SK-MEL-5 (cell line): ENCODE measurements at places on chromosomes 3 and 15.

DNA sequence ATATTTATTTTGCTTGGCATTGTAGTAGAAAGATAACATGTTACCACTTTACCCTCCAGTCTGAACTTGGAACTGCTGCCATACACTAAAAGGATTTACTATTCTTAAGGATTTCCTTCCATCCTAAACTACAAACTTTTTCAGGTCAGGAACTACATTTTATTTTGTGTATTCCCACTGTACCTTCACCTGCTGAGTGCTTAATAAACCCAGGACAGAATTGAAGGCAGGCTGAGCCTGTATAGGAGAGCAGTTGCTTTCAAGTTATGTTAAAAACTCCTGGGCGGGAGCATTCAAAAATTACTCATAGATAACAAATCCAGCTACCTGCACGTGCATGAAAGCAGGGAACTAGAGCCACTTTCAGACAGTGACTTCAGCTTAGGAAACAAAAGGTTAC is 58.3 kb downstream of the CACNA1D start:
- no peak for DNase-seq

GRCh38 chr15:95259513-95259912 is 1028.2 kb downstream of the MCTP2 start:
- peak; percentile 71 for DNase-seq

GRCh38 chr15:81910355-81911021 is 135.3 kb downstream of the MEX3B start:
- no peak for DNase-seq

DNA sequence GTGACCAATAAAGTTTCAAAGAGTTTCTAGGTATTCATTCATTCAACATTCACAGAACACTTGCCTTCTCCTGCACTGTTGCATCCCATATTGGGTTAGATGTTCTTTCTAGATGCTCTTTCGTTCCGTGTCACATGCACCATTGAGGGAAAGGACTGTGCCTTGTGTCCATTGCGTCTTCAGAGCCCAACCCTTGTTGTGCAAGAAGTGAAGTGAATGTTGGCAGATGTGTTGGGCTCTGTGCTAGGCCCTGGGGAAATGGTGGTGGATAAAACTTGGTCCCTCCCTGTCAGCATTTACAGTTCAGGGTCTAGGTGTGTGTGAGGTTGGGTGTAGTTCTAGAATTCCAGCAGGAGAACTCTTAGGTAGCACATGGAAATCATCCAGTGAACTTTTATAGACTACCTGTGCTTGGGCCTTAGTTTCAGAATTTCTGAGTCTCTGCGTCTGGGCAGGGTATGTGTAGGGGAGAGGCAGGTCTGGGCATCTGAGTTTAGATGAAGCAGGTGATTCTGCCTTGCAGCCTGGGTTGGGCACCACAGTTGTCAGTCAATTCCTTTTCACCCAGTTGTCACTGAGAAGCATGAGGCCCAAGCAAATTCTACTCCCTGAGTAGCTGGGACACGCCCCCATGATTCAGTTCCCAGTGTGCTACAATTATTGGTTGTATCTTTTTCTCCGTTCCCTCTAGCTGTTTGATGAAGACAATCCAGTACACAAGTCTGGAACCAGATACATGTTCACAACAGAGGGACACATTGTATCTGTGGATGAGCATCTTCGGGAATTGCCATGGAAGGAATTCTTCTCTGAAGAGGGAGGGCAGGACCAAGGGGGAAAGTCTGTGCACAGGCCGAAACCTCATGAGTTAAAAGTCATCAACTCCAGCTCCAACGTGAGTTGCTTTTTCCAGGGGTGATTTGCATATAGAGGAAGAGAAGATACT is 25.4 kb downstream of the EDEM1 start:
- DNase-seq, result no peak

GRCh38 chr15:46127361-46127874 is 492.6 kb downstream of the SQOR start:
- DNase-seq, result no peak

- no peak for DNase-seq
Observed at GRCh38 chr15:38558372-38559059, 6.1 kb downstream of the RASGRP1 start.

DNA sequence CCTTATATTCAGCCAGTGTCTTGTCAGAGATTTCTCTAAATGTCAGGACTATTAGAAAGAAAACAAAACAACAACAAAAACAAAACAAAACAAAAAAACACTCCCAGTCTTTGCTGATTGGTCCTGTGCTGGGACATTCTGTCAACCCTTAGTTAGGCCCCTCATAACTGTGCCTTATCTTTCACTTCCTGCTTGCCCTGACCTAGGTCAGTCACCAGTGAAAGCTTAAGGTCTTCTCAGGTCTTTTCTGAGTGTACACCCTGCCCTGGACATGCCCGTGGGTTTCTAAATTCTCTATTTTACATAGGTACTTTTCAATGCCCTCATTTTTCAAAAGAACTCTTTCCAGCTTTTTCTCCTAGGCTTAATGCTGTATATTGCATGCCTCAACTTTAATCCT is 454.1 kb downstream of the GRM7 start:
- no peak for DNase-seq

GRCh38 chr15:63093486-63094205 is 28.0 kb upstream of the LACTB start:
- DNase-seq, result peak; percentile 83

GRCh38 chr15:64622410-64623260 is 152.8 kb downstream of the RBPMS2 start:
- no peak for DNase-seq

DNA sequence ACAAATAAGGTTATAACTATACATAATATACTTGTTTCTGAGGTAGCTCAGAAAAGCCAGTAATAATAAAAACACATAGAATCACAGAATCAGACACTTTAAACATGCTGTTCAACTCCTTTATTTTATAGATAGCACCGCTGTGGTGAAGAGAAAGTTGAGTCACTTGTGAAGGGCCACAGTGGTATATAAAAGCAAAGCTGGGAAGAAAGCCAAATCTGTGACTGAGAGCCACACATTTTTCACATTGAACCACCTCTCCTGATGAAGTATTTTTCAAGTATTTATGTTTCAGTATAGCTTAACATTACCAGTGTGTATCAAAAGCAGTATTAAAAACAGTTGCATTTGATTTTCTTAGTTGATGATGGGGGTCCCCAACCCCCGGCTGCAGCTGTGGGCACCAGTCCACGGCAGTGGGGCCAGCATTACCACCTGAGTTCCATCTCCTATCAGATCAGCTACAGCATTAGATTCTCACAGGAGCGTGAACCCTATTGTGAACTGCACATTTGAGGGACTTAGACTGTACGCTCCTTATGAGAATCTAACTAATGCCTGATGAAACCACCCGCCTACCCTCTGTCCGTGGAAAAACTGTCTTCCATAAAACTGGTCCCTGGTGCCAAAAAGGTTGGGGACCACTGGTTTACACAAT is 46.2 kb downstream of the TBL1XR1 start:
- no peak for DNase-seq

- DNase-seq, result no peak
Observed at GRCh38 chr3:46667657-46668056, 25.8 kb downstream of the ALS2CL start.

DNA sequence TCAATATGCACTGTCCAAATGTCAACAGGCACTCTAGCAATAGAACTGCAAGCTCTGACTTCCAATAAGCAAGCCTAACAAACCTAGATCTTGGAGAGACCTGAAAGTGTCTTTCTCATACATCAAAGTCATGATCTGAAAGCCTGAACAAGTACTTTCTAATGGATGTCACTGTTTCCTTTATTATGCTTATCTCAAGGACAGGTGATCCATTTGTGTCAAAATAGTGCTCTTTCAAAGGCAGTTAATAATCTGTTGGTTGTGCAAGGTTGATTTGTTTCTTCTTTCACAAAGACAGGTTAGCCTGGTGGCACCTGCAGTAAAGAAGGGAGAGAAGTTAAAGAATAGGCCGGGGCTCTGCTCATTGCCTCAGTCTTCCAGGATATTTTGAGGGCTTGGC is 146.8 kb downstream of the EPHB1 start:
- DNase-seq, result no peak

DNA sequence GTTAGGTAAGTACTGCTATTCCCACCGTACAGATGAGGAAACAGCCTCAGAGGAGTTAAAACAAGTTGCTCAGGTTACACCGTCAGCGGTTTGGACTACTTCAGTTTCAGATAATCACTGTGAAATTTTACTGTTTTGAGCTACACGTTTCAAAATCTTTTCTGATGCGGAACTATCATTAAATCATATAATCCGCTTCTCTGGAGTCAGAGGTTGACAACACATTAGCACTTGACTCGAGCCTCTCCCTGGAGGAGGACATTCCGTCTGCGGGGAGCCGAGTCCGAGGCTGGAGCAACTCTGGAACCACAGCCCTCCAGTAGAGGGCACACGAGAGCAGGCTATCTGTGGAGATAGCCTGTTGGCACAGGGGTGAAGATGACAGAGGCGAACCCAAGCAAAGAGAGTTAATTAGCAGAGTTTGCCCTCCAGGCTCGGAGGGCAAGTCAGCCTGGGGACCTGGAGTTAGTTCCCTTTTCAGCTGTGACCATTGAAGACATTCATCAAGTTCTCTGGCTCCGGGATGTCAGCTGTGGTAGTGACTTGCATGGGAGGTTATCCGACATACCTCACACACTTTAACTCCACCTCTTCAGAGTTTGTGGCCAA is 131.2 kb downstream of the IGF1R start:
- peak; percentile 88 for DNase-seq

- no peak for DNase-seq
Observed at GRCh38 chr3:133925960-133926735, 30.5 kb upstream of the RAB6B start.

GRCh38 chr15:75033809-75034208 is 10.4 kb downstream of the PPCDC start:
- DNase-seq, result no peak

GRCh38 chr3:4957978-4958377 is 21.3 kb upstream of the BHLHE40 start:
- no peak for DNase-seq

DNA sequence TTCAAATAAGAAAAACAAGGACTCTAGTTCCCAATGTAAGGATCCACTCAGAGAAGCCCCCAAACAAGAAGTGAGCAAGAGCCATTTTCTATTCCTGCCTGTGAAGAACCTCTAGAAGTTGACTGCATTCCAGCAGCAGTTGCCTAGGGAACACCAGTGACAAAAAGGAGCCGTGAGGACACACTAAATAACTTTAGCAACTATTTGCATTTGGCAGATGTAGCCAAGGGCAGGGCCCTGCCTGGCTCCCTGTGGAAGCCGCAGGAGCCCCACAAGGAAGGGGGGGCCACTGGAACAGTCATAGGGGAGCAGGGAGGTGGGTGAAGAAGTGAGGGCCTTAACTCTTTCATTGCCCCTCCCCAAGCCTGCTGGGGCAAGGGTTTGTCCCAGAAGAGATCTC is 470.2 kb upstream of the PROK2 start:
- DNase-seq, result no peak

GRCh38 chr15:67063689-67064606 is 1.5 kb upstream of the SMAD3 start:
- no peak for DNase-seq

GRCh38 chr3:129305592-129306091 is 27.0 kb downstream of the HMCES start:
- no peak for DNase-seq

DNA sequence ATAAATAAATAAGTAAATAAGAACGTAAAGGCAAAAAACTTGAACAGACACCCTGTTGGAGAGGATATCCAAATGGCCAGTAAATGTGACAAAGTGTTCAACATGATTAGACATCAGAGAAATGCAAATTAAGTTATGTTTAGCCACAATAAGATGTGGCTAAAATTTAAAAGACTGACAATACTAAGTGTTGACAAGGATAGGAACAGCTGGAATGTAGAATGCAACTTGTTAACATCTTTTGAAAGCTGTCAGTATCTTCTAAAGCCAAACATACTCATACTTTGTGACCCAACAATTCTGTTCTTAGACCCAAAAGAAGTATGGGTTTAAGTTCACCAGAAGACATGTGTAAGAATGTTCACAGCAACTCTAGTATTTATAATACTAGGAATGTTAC is 197.1 kb downstream of the ITPR1 start:
- DNase-seq, result no peak

GRCh38 chr15:44720460-44721176 is 9.3 kb downstream of the B2M start:
- no peak for DNase-seq

DNA sequence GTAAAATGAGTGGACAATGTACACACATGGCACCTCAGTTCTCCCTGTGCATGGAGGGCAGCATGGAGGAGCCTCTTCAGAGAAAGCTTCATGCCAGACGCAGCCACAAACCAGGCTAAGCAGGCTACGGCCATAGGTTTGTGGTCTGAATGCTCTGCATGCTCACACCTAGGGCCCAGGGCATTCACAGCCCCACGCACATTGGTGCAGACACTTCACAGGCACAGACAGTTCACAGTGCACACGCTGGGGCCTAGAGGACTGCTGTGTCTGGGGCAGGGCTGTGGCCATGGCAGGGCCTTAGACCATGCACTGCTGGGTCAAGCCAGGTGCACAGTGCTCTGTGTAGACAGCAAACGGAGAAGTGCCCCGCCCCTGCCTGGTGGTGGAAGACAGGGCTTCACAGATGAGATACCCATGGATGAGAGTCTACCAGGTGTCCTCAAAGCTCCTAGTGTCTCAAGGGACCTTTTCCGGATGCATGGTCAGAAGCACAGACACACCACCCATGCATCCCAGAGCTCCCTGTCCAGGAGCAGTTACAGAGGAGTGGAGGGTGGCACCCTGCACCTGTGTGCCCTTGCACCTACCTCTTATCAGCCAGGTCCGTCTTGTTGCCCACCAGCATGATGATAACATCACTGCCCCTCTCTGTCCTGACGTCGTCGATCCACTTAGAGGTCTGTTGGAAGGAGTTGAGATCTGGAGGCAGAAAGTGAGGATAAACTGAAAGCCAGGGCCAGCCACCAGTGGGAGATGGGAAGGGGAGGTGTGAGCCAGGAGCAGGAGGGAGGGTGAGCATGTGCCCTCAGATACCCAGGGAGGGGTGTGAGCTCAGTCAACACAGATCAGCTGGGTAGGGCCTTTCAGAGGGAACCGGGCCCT is 33.5 kb downstream of the SRPRB start:
- no peak for DNase-seq

- DNase-seq, result peak; percentile 66
Observed at GRCh38 chr3:149489060-149489690, 14.7 kb downstream of the TM4SF4 start.

DNA sequence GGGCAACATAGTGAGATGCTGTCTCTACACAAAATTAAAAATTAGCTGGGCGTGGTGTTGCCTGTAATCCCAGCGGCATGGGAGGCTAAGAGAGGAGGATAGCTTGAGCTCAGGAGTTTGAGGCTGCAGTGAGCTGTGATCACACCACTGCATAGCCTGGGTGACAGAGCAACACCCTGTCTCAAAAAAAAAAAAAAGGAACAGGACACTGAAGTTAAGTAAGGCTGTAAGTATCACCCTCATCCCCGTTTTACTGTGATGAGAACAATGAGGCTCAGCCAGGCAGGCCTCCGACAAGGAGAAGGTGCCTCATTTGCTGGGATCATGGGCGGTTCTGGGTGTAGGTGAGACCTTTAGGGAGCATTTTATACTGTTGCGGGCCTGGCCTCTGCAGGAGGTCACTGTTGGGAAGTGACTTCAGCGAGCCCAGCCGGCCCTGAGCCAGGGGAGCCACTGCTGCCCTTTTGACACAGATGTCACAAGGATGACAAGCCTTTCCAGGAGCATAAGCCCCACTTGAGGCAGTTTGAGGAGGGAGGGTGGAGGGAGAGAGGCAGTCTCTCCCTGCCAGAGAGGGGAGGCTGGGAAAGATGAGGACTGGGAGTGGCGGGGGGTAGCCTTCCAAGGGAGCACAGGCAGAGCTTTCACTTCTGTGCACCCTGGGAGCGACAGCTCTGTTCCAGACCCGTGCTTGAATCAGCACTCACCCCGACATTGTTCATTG is 30.8 kb downstream of the IRAK2 start:
- DNase-seq, result no peak
